Upper lobe of right lung (tissue), 1 donor: ENCODE measurements at places on chromosomes 11 and 22. TPM values are rescaled to one million over a fixed set of nuclear protein-coding genes. Genes with fewer than 3 reads are reported as not detected.

DNA sequence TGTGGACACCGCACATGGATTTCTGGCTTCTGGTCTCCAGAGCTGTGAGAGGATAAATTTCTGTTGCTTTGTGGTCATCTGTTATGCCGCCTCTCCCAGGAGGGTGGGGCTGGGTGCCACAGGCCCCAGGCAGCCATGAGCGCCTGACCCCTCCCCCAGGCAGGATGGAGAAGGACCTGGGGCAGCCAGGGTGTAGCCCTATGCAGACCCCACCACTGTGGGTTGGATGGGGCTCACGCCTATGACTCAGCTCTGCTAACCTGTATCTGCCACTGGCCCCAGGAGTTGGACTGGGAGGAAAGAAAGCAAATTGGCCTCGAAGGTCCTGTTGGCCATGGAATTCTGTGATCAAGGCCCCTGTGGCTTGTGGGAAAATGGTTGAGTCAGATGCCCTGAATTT, 1351.1 kb downstream of the BRD1 start:
- DNase-seq, result peak; percentile 46

DNA sequence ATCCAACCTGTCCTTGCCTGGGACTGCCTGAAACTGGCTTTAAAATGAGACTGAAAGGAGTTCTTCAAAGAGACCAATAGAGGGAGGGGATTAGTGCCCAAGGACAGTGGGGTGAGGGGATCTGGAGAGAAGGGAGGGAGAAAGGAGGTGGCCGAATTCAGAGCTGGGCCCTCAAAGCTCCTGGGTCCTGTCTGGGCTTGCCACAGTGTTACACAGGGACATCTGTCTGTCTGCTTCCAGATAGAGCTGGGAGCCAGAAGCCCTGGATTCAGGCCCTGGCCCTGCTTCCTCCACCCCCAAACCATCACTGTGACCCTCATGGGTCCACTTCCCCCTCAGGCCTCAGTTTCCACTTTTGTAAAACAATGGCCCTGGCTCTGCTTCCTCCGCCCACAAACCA, 3.6 kb downstream of the KCNJ4 start:
- DNase-seq, result no peak

GRCh38 chr11:2591805-2592204, 108.0 kb downstream of the KCNQ1OT1 start:
- no peak for DNase-seq

- DNase-seq, result no peak
Measured at GRCh38 chr22:36985211-36985889, 33.9 kb downstream of the TST start.

The RFPL2 gene
- total RNA-seq, result not detected

The ARHGEF17 gene
- total RNA-seq, result 74.5 TPM

The FAM180B gene
- total RNA-seq, result not detected
